ENCODE measurements at places on chromosomes 1 and 21.
A peak's percentile ranks its signal among the peaks of the same experiment; 100 is the strongest.

DNA sequence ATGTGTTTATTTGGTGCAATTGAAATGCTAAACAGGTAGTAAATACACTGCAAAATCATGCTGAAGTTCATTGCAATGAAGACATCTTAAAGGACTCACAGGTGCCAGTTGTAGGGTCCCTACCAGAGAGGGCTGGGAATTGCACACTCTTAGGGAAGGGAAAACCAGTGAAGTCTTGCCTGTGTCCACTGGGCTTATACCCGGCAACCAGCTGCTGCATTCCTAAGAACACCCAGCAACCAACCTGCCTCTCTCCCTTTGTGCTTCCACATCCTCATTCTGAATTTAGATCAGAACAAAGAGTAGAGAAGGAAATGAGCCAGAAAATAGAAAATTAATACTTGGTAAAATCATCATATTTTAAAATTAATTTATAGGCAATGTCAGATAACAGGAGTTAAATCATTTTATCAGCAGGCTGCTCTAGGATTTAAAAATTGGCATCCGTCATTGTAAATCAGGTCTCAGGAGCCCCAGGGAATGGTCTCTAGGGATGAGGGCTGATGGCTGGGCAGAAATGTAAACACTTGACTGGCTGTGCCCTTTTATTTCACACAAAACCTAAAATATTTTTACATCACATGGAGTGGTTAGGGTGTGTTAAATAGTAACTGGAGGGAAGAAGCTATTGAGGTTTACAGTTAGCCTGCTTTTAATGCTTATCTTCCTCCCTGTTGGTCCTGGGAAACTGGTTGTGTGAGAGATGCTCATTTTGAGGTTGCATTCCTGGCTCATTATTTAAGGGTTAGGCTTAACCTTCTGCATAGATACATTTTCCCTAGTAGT lies 31.3 kb downstream of the PTGFRN start:
- DNase-seq, result no peak

- no peak for DNase-seq
Measured at GRCh38 chr1:42756956-42757891, 9.6 kb downstream of the P3H1 start.

DNA sequence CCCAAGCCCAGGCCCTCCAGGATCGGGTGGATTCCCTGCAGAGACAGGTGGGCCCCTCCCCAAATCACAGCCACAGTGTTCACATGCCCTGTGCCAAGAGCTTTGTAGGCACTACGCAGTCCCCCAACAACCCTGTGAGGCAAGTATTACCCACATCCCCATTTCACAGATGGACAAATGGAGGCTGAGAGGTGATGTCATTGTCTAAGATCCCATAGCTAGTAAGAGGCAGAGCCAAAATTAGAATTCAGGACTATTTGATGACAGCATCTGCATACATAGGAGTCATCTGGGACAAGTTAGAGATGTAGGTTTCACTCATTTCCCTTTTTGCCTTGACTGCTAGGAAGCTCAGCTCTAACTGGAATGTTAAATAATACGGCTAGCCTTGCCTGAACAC lies 12.0 kb downstream of the MFAP2 start:
- no peak for DNase-seq

- peak; percentile 76 for DNase-seq
Measured at GRCh38 chr1:175146529-175147213, 45.9 kb downstream of the KIAA0040 start.

- no peak for DNase-seq
Measured at GRCh38 chr1:77556045-77556444, 126.4 kb downstream of the ZZZ3 start.

- DNase-seq, result peak; percentile 19
Measured at GRCh38 chr1:37931102-37931360, 15.8 kb downstream of the INPP5B start.

DNA sequence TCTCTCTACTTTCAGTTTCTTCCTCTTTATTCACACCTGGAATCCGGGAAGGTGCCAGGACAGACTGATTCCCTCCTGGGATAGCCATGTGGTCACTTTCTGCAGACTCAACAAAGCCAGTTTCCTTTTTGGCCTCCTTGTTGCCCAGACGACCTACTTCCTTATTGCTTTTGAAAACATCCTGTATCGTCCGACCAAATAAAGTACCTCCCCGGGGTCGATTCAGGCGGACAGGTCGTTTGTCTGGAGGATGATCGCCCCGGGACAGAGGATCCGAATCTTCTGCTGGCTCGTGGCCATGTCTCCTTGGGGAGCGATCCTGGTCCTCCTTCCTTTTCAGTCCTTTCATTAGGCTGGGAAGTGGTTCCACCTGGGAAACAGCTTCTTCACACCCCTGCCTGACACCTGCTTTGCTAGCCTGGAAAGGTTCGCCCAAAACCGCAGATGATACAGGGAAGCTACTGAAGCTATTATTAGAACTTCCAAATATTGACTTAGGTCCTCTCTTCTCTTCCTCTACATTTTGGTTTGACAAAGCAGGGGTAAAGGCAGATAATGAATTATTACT lies 1.2 kb downstream of the MCM3AP start:
- DNase-seq, result no peak

DNA sequence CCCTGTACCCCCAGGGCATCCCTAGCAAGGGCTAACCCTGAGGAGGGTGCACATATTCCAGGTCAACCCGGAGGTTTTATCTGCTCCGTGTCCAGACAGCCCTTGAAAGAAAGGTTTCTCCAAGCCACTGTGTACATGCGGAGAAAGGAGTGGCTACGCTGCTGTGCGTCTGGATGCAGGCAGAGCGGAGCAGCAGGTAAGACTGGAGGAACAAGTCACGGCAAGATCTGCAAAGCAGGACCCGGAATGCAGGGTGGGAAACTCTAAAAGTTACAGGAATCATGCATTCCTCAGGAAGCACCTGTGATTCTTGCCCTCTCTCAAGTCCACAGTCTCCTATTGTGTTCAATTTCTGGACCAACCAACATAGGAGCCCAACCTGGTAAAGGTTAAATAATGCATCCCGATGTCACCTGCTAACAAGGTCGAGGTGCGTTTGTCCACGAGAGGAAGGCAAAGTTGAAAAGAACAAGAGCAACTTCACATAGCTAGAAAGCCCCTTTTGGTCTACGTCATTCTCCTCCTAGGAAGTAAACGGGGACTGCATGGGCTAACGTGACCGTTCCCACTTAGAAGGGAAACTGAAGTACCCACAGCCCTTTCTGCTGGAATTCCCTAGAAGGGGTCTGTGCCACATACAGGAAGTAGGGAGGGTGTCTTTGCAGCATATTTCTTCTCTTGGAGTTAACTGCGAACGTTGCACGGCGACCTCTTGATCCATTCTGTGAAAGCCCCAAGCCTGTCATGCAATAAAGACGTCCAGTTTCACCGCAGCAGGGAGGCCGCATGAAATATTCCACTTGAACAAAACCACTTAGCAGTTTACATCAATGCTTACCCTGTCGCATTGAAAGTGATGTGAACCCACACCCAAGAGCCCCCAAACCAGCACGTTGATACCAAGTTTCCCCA lies 5.8 kb downstream of the TIAM1 start:
- DNase-seq, result no peak

- no peak for DNase-seq
Measured at GRCh38 chr1:94433866-94434265, 15.7 kb downstream of the ABCD3 start.

- no peak for DNase-seq
Measured at GRCh38 chr1:36096500-36097432, 8.1 kb downstream of the ADPRS start.

DNA sequence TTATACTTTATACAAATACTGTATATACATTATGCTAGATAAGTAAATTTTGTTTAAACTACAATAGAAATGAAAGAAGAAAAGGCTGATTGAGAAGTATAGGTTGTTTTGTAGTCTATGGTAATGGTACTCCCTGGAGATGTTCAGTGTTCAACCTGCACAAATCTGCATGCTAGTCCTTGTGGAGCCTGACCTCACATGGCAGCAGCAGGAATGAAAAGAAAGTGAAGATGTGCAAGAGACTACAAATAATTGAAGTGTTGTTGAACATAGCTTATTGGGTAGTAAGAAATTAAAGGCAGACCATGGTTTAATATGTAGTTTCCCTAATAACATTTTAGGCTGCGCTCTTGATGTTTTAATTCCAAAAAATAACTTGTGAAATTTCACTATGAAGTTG lies 201.2 kb downstream of the TGFB2 start:
- DNase-seq, result no peak
